ENCODE measurements at places on chromosomes 11 and 22. TPM values are rescaled to one million over a fixed set of nuclear protein-coding genes. Genes with fewer than 3 reads are reported as not detected.

The ZNF215 gene
- total RNA-seq, result 3.5 TPM

The KCNQ1 gene
- total RNA-seq, result 0.92 TPM

The BTBD10 gene
- total RNA-seq, result 189 TPM

The OTOG gene
- 0.23 TPM for total RNA-seq

Measured in diencephalon (tissue), 1 donor.